ENCODE measurements at places on chromosomes 13 and 19.

DNA sequence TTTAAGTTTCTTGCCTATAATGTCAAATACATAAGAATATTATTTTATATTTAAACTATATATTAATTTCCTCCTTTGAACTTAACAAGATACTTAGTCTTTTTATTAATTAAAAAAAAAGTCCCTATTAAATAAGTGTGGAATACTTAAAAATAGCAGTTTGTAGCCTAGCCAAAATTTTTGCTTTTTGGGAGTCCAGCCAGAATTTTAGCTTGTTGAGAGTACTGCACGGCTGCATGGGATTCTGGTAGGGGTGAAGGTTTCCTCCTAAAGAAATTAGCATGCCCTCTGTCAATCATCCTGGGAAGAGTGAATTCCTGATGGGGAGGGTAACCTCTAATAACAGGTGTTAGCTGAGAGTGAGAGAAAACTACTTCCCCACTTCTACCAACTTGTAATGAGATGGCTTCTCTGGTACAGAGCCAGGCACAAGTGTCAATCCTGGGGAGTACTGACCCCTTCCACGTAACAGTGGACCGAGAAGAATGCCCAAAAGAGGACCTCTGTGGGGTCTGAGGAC is 195.7 kb downstream of the SPRY2 start:
- DNase-seq = no peak

GRCh38 chr13:95644601-95645052 is at the start of gene DZIP1:
Gene DZIP1 (minus strand): TSS chr13:95644706. CDS start chr13:95642029, 2,677 bp downstream.
- DNase-seq = no peak

GRCh38 chr13:30312904-30313303 is 5.6 kb upstream of the KATNAL1 start:
- no peak for DNase-seq

GRCh38 chr19:574658-575526 is 2.5 kb downstream of the BSG start:
- DNase-seq = no peak

- DNase-seq = no peak
These were observed 2.8 kb upstream of the SYDE1 start for GRCh38 chr19:15104411-15104810.

Measured in CD4-positive, alpha-beta T cell treated with Interleukin-10 for 1 hour (primary cell).